ENCODE measurements at places on chromosomes 11 and 22.

DNA sequence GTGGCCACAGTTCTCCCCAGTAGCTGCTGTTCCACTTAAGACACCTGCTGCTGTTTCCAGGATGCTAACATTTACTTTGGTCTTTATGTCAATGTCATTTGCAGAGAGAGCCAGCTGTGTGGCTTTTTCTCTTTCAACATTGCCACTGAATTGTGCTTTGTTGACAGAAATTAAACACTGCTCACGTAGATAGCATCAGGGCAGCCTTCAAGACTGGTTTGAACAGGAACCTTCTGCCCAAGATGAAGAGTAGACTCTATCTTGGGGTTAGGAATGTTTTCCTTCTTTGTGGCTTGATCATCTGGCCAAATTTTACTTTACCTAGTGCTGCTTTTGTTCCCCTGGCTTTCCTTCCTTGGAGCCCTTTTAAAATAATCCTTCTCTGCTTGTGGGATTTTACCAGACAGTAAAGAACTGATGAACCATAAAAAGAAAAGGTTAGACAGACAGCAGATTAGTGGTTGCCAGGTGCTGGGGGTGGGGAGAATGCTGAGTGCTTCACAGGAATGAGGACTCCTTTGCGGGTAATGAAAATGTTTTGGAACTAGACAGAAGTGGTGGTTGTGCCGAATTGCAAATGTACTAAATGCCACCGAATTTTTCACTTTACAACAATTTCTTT lies 22.7 kb upstream of the XBP1 start:
- DNase-seq = no peak

DNA sequence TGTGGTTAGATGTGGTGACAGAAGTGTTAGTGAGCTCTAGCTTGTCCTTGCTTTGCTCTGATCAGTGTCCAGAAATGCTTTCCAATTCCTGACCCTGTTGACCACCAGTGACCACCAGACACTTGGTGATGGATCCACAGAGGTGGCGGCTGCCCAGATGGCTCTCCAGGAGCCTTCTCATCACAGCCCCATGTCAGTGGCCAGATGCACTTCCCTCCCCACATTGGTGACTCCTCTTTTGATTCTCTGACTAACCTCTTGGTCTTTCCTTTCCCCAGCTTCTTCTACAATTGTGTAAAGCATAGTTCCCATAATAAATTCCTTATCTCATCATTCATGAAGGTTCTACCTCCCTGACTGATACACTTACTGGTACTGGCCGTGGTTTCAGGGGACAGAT lies 40.1 kb upstream of the CXCR5 start:
- DNase-seq = no peak

GRCh38 chr11:496834-497564 lies 10.0 kb downstream of the RNH1 start:
- DNase-seq = no peak

GRCh38 chr11:75149766-75150465 lies 991 bp upstream of the SLCO2B1 start:
- DNase-seq = no peak

DNA sequence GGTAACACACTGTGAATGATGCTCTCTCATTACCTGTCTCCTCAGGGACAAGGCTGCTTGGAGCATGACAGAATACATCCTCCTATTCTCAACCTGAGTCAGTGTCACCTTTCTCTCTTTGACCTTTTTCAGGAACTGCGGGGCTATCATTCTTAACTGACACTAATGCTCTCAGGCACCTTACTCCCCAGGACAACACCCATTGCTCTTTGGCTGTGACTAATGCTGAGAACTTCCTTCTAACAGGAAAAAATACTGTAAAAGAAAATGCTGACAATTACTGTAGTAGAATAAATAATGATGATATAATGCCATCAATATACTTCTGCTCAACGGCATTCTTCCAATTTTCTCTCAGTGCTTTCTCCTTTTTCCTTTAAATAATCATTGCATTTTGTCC lies 2082.7 kb upstream of the RAG2 start:
- DNase-seq = no peak

DNA sequence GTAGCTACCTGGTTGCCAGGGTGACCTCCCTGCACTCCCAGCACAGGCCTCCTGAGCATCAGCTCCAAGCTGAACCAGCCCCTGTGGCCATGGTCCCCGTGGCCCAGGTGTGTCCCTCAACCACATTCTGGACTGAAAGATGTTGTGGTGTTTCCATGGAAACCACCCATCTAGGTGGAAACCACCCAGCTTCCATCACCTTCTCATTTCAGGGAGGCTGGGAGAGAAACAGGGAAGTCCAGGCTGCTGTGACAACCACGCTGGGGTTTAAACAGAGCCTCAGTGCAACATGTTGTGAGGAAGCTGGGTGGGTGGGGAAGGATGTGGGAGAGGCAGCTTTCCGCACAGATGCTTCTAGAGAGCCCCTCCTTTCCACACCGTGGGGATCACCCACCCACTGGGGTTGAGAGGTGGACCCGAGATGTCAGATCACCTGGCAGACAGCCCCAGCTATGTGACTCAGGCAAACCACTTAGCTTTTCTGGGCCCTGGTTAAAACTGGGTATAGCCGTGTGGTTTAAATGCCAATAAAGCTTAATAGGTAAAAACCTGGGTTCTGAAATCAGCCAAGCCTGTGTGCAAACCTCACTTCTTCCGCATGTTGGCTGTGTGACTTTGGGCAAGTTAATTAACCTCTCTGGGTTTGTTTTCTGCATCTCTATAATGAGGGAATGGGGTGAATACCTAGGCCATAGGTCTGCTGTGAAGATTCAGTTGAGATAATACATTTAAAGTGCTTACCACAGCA lies 46.4 kb downstream of the CD82 start:
- DNase-seq = no peak

DNA sequence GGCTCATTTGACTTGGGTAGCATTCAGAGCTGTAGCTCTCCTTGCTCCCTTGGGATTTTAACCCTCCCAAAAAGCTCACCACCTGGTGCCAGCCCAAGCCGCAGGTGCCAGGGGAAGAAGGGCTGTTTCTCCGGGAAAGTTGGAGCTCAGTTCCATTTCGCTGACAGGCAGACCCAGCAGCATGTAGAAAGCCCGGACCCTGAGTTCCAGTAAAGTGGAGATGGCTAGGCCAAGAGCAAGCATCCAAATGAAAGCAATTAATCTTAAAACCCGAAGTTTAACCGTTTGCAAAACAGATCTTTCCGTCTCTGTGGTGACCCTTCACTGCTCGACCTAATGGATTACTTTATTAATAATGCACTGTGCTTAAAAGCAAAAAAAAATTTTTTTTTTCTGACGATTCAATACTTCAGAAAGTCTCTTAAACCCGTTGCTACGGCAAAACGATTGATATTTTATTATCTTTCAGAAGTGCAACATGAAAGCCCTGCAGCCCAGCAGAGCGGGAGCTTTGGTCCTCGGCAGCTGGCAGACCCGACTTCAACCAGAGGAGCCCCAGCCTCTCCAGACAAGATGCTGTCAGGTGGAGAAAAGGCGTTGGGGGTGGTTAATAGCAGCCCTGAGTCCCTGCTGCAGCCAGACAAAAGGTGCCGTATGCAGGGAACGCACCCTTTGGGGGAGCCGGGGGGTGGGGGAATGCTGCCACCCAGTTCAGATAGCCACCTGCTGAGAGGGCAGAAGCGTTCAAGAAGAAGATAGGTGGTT lies 3.3 kb downstream of the LMO1 start:
- DNase-seq = no peak

DNA sequence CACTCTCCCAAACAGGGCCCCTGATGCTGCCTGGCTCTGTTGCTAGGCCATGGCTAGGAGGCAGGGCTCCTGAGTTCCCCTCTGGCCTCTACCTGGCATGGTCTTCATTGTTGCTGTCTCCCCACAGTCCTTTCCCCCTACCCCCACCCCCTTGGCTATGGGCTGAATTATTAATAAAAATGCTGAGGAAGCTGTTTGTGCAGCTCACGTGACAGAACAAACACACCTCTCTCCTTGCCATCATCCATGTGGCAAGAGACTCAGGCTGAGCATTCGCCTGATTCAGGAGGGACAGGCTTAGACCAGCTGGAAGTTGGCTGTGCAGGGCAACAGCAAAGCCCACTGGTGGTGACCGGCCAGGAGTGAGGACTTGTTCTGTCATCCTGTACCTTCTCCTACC lies 4.2 kb upstream of the SYT7 start:
- no peak for DNase-seq

Measured in T1000 (cell line).